ENCODE measurements at places on chromosomes 2 and 18.

DNA sequence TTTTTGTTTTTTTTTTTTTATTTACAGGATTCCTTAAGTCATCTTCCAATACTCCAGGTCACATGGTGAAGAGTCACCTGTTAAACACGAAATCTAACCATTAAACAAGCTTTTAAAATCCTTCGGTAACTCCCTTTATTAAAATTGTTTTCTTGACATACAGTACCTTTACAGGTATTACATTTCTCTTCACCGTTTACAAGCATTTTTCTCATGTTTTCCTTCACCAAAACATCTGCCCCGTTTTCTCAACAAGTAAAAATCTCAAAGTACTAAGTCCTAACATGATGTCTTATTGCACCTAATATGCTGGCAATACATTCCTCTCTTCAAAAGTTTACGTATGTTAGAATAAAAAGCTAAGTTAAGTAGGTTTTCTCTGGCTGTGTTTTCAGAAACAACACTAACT lies 1.1 kb downstream of the PUM2 start:
- no peak for DNase-seq

DNA sequence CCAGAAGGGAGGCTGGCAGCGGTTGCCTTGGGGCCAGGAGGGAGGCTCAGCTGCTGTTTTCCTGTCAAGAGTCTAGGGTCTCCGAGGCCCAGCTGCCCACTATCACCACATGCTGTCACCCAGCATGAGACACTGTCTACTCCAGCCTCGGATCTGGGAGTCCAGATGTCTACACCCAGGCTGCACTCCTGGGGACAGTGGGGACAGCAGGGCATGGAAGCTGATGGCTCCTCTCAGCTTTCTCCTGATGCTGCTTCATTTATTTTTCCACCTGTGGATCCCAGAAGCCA lies 134.0 kb downstream of the PTGR3 start:
- no peak for DNase-seq

GRCh38 chr18:10057894-10058791 lies 144.3 kb downstream of the VAPA start:
- DNase-seq: no peak

GRCh38 chr2:139155991-139156390 lies 375.8 kb upstream of the NXPH2 start:
- no peak for DNase-seq

- DNase-seq: no peak
Observed at GRCh38 chr2:12819103-12819475, 102.4 kb downstream of the TRIB2 start.

DNA sequence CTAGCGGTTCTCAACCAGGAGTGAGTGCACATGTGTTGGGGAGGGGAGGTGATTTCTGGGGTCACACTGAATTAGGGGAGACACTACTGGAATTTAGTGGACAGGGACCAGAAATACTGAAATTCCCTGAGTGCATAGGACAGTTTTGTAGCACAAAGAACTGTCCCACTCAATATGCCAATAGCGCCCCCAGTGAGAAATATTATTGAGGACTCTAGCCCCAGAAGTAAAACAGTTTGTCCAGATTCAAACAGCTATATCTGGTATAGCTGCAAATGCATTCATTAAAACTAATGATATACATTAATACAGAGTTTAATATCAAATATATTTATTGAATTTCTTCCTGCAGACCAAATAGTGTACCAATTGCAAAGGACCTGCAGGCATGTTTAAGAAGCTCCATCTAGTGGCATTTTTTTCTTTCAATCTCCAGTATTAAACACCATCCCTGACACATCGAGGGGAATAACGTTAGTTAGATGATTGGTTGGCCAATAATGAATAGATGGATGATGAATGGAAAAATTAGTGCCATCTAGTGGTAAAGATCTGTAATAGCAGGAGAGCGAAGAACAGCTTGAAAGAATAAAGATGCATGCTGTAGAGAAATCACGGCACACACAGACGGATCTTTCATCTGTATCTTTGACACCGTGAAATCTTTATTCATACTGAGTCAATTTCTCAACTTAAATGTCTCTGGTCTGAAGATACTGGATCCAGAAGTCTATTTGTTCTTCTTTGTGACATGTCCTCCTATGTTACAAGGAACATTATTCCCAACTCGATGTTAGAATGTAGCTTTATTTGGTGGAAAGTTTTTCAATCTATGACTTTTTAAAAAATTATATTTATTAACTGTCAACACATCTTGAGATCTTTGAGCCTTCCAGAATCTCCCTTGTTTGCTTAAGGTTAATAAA lies 62.5 kb downstream of the DHRS9 start:
- no peak for DNase-seq

- no peak for DNase-seq
Observed at GRCh38 chr2:126029316-126029715, 626.6 kb upstream of the GYPC start.

GRCh38 chr2:212173331-212173730 lies 365.3 kb downstream of the ERBB4 start:
- no peak for DNase-seq

DNA sequence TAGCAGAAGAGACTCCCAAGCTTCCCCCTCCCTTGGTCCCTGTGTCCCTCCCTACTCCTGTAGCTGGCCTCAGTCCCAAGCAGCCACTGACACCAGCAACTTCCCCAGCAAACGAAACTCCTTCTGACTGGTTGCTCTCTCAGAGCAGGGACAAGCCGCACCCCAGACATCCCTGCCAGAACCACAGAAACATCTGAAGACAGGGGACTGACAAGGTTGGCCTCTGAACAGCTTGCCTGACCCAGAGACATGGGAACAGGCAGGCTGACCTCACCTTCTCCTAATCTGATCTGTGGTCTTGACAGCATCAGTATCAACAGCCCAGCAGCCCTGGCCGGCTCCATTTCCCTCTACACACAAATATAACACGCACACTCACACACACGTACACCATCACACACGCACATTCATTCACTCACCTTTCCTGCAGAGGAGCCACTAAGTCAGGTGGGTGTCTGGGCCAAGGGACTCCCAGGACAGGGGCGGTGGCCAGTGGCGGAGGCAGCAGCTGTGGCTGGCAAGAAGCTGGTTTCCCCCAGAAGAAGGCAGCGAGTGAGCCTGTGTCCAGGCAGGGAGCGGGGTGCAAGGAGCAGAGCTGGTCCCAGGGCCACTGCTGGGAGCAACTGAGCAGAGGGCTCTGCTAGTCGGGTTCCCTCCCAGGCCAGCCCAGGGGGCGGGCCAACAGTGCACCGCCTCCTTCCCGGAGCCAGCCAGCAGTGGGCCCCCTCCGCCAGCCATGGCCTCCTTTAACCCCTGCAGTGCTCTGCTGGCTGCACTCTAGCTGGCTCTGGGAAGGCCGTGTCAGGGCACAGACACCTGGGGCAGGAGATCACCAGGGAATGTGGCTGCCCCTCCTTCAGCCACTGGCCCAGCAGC lies 59.1 kb downstream of the TNS1 start:
- DNase-seq: no peak

DNA sequence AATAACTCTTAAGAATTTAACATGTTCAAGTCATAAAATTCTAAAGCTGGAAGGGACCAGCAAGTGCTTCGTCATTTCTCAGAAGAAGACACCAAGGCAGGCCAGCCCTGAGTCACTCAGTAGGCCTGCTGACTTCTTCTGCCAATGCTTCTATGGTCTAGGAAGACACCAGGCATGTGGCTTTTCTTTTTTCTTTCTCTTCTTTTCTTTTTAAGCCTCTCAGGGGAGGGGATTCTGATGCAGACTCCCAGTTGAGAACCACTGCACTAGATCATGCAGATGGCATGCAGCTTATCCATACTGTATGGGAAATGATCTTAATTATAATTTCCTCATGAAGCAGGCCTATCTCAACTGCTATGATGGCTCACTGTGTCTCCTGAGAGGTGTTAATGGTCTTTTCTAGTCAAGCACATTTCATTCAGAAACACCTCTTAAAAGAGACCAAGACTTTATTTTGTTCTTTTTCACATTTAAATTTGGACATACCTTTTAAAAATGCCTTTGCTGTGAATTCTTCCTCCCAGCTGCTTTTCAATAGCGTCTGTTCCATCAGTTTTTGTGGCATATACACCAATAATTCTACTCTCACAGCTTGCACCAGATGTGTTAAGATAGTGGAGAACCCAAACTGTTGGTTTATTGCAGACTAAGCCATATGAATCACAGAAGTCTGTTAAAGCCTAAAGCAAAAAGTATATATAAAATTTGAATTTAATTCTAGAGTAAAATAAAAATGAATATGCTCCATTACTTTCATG lies 11.3 kb downstream of the KCTD18 start:
- DNase-seq: no peak

DNA sequence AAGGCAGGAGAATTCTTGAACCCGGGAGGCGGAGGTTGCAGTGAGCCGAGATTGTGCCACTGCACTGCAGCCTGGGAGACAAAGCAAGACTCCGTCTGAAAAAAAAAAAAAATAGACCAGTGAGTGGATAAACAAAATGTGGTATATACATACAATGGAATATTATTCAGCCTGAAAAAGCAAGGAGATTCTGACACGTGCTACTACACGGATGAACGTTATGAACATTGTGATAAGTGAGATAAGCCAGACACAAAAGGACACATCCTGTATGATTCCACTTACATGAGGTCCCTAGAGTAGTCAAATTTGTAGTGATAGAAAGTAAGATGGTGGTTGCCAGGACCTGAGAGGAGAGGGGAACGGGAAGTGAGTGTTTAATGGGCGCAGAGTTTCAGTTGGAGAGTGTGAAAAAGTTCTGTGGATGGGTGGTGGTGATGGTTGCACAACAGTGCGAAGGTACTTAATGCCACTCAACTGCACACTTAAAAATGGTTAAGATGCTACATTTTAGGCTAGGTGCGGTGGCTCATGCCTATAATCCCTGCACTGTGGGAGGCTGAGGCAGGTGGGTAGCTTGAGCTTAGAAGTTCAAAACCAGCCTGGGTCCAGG lies 38.3 kb downstream of the NIFK start:
- no peak for DNase-seq

GRCh38 chr18:79626905-79627749 lies 52.5 kb upstream of the CTDP1 start:
- DNase-seq: no peak
